ENCODE measurements at places on chromosomes 5 and 9. TPM values are rescaled to one million over a fixed set of nuclear protein-coding genes. Genes with fewer than 3 reads are reported as not detected.

CCL19 gene
- total RNA-seq, result not detected

LOX gene
- 0.11 TPM for total RNA-seq

PTPDC1 gene
- 2.7 TPM for total RNA-seq

SCGB3A2 gene
- not detected for total RNA-seq

LMX1B gene
- not detected for total RNA-seq

GRCh38 chr5:141603923-141604717, 14.7 kb downstream of the DIAPH1 start:
- peak overlapping the region; percentile 84 for H3K27ac ChIP-seq
- peak; percentile 32 for DNase-seq
- peaks cover 70% of the 10 kb centered on the region for H3K4me1 ChIP-seq
- peak overlapping the region; percentile 24 for H3K4me3 ChIP-seq
- H3K27me3 ChIP-seq, result no peaks in the 10 kb centered on the region

DNA sequence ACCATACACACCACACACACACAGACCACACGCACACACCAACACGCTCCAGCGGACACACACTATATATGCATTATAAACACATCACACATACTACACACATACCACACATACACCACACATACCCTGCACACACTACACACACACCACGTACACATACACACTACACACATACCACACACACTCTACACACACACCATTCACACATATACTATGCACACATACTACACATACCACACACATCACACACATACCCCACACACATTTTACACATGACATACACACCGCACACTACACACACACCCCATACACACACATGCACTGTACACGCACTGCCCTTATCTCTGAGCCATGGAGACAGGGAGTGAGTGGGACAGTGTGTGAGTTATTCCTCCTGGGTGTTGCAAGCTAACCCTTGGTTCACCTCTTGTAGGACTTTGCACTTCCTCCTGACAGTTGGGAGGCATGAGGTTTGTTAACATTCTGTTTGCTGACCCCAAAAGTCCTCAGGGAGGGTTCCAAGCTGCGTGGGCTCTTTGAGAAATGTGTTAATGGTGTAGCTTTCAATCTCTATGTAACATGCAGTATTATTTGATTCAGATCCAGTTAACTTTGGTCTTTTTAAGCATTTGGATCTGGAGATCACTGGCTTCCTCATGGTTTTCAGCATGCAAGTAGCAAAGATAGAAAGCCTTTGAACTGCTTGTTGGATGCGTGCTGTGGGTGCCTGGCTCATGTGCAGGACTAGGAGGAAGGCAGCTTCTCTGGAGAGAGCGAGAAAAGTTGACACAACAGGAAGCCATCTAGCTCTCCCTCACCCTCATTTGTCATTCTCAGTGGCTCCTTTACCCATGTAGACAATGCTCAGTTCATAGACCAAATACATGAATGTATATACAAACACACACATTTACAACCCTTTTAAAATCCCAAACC, 13.7 kb downstream of the IL31RA start:
- H3K4me3 ChIP-seq, result no peak overlapping the region
- DNase-seq, result peak; percentile 18
- no peaks in the 10 kb centered on the region for H3K27me3 ChIP-seq
- no peaks in the 10 kb centered on the region for H3K4me1 ChIP-seq

- DNase-seq, result no peak
- H3K36me3 ChIP-seq, result peaks cover 3% of the 10 kb centered on the region
- no peak overlapping the region for H3K27ac ChIP-seq
- no peaks in the 10 kb centered on the region for H3K27me3 ChIP-seq
These were observed 24.0 kb downstream of the GALNT10 start for GRCh38 chr5:154214371-154215106.

DNA sequence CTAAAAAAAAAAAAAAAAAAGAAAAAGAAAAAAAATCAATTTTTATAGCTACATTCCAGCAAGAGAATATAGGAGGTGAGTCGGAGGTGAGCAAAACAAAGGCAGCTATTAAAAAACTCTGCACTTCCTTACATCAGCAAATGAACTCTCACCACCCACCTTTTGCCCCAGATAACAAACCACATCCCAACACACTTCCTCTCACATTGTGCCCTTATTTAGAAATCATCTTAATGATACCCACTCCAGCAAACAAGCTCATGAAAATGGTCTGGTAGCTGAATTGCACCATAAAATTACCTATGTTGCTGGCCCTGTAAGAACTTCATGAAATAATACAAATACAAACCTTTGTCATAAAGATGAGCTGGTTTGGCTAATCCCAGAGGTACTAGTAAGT, 82.9 kb downstream of the CEMIP2 start:
- H3K4me3 ChIP-seq, result no peak overlapping the region
- DNase-seq, result no peak
- peaks cover 46% of the 10 kb centered on the region for H3K4me1 ChIP-seq
- H3K36me3 ChIP-seq, result peaks cover 19% of the 10 kb centered on the region
- no peak overlapping the region for H3K27ac ChIP-seq

DNA sequence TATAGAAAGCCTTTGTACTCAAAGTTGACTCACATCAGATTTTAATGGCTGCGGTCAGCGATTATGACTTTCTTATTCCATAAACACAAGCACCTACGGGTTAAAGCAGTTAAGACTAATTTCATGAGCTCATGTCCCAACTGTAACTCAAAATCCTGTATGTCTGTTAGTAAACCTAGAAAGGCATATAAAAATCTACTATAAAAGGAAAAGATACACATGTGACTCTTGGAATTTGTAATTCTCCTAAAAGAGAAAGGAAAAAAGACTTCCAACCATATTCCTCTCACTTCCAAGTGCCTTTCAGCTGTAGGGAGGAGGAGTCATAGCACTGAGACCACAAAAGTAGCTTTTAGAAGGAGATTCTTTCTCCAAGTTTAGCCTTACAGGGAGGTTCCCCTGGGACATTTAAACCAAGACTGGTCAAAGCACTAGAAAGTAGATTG, 129.1 kb downstream of the EBF1 start:
- no peaks in the 10 kb centered on the region for H3K36me3 ChIP-seq
- no peaks in the 10 kb centered on the region for H3K27me3 ChIP-seq
- H3K4me3 ChIP-seq, result no peak overlapping the region
- H3K27ac ChIP-seq, result no peak overlapping the region
- H3K4me1 ChIP-seq, result no peaks in the 10 kb centered on the region

- no peak overlapping the region for H3K4me3 ChIP-seq
- no peaks in the 10 kb centered on the region for H3K27me3 ChIP-seq
- no peak overlapping the region for H3K27ac ChIP-seq
- no peaks in the 10 kb centered on the region for H3K4me1 ChIP-seq
- no peak for DNase-seq
These were observed 362.3 kb downstream of the MAT2B start for GRCh38 chr5:163867738-163868137.

- no peak overlapping the region for H3K27ac ChIP-seq
- H3K4me3 ChIP-seq, result no peak overlapping the region
- no peak for DNase-seq
These were observed 213.2 kb downstream of the TMC1 start for GRCh38 chr9:72734631-72735030.

DNA sequence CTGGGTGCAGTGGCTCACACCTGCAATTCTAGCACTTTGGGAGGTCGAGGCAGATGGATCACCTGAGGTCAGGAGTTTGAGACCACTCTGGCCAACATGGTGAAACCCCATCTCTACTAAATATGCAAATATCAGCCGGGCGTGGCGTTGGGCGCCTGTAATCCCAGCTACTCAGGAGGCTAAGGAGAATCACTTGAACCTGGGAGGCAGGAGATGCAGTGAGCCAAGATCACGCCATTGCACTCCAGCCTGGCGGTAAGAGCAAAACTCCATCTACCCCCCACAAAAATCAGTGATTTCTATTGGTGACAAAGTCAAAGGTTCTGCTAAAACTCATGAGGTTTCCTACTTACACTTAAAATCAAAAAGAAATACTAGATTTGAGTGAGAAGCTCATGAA, 18.8 kb downstream of the CSNK1A1 start:
- H3K27me3 ChIP-seq, result no peaks in the 10 kb centered on the region
- peaks cover 47% of the 10 kb centered on the region for H3K4me1 ChIP-seq
- peaks cover 25% of the 10 kb centered on the region for H3K36me3 ChIP-seq
- no peak for DNase-seq
- no peak overlapping the region for H3K4me3 ChIP-seq

DNA sequence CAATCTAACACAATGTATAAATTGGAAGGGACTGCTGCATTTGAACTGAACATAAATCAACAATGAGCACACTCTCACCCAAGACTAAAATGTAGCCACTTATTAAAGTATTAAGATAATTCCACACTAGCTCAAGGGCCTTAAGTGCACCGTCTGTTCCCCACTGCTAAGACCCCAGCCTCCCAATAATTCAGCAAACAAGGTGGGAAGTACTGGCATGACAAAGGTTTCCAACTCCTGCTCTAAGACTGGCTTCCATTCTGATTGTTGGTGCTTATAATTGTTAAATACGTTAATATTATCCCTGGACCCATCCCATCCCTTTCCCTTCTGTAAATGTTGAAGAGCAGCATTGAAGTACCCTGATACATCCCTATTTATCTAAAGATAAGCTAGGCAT, 636.7 kb downstream of the NR2F1-AS1 start:
- no peak overlapping the region for H3K4me3 ChIP-seq
- H3K27ac ChIP-seq, result no peak overlapping the region
- no peaks in the 10 kb centered on the region for H3K36me3 ChIP-seq
- no peak for DNase-seq
- H3K4me1 ChIP-seq, result no peaks in the 10 kb centered on the region

- H3K4me1 ChIP-seq, result no peaks in the 10 kb centered on the region
- no peaks in the 10 kb centered on the region for H3K36me3 ChIP-seq
- no peak overlapping the region for H3K4me3 ChIP-seq
- H3K27ac ChIP-seq, result no peak overlapping the region
These were observed 1069.1 kb upstream of the DMAC1 start for GRCh38 chr9:8868632-8869031.

- peaks cover 61% of the 10 kb centered on the region for H3K36me3 ChIP-seq
- no peak for DNase-seq
- no peaks in the 10 kb centered on the region for H3K27me3 ChIP-seq
These were observed 30.1 kb upstream of the FAM120AOS start for GRCh38 chr9:93483497-93483896.

DNA sequence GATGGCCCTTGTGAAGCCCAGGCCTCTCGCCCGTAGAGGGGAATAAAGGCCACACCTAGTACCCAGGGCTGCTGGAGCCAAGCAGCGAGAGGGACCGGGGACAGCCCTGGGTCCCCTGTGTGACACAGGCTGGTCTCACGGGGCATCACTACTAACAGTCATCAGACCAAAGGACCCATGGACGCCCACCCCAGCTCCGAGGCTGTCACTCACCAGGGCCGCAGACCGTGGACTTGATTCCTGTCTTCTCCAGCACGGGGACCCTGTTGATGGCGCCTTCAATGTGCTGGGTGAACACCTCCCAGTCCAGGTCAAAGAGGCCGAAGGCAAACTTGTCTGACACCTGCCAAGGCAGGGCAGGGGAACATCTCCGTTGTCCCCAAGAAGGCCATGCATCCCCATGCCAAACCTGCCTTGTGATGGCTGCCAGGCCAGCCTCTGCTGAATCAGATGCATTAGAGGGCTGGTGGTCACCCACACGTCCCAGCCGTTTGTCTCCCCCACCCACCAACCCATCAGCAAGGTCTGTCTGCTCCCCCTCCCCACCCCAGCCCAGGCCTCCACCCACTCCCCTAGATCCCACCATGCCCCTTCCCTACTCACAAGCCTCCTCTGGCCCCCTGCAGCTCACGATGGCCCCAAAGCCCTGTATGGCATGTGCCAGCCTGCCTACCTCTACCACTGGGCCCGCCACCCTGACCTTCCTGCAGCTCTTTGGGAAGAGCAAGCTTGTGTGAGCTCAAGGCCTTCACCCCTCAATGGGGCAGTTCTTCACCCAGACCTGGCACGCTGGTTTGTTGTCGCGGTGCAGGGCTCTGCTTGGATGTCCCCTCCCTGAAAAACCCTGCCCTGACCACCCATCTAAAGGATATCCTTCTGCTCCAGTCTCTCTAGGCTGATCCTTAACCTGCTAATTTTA, 20.8 kb downstream of the SARDH start:
- H3K36me3 ChIP-seq, result no peaks in the 10 kb centered on the region
- H3K4me1 ChIP-seq, result peaks cover 5% of the 10 kb centered on the region
- no peaks in the 10 kb centered on the region for H3K27me3 ChIP-seq
- no peak overlapping the region for H3K27ac ChIP-seq
- no peak for DNase-seq

- DNase-seq, result no peak
- H3K27me3 ChIP-seq, result no peaks in the 10 kb centered on the region
- H3K36me3 ChIP-seq, result no peaks in the 10 kb centered on the region
- H3K27ac ChIP-seq, result no peak overlapping the region
- no peaks in the 10 kb centered on the region for H3K4me1 ChIP-seq
These were observed 587.6 kb upstream of the CDH18 start for GRCh38 chr5:20575571-20575970.

GRCh38 chr5:177368869-177369644, 11.3 kb downstream of the RGS14 start:
- peaks cover 84% of the 10 kb centered on the region for H3K36me3 ChIP-seq
- no peak for DNase-seq
- peaks cover 82% of the 10 kb centered on the region for H3K4me1 ChIP-seq
- H3K27ac ChIP-seq, result peak overlapping the region; percentile 5
- H3K27me3 ChIP-seq, result no peaks in the 10 kb centered on the region

GRCh38 chr9:98121058-98121457, 2.0 kb upstream of the TRIM14 start:
- H3K27ac ChIP-seq, result no peak overlapping the region
- H3K4me1 ChIP-seq, result peaks cover 55% of the 10 kb centered on the region
- DNase-seq, result no peak
- H3K4me3 ChIP-seq, result no peak overlapping the region
